ENCODE measurements at places on chromosomes 4 and X.
A peak's percentile ranks its signal among the peaks of the same experiment; 100 is the strongest.

DNA sequence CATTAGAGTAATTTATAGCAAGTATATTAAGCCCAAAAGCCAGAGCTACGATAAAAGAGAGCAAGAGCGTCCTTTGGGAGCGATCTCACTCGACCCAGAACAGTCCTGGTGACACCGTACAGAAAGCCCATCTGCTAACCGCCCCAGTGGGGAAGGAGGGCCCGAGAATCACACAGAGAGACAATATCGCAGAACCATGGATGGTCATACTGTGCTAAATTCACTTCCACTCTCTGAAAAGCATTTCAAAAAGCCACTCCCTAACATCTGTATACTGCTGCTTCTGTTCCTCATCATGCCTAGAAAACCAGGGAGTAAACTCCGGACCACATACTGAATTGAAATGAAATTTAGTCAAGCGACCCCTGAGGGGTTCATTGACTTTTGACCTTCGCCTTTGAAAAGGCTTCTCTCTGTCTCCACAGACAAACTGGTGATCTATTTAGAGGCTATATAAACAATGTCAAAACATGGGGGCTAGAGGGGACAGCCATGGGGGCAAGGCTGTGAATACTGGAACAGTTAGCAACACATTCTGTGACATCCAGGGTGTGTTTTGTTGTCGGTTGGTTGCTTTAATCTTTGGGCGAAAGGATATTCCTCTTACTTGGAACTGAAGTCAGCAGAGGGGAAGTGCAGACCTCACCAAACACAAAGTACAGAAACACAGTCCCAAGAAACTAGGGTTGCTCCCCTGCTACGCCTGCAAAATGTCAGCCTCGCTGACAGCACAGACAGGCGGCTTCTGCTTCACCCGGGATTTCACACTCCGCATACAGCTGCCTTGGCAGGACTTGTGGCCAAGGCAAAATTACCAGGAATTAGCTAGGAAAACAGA is 129.0 kb upstream of the RASGEF1B start:
- no peak for DNase-seq

GRCh38 chr4:96763546-96763945 is 923.7 kb downstream of the PDHA2 start:
- DNase-seq = no peak

- DNase-seq = no peak
Observed at GRCh38 chr4:76630741-76631140, 195.7 kb downstream of the SHROOM3 start.

DNA sequence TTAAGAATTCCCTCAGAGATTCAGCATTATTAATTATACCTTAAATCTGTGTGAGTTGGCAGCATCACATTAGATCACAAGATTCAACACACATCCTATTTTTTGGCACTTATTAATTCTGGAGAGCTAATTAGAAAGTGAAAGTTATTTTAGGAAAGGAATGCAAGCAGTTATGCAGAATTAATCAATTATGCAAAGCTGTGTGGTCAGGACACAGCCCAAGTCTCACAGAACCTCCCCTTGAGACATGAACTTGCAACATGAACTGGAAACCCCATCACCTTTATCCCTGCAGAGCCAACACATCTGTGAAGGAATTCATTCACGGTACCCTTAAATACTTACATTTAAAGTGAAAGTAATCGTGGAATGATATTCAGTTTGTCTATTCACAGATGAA is 80.5 kb downstream of the TSPAN5 start:
- DNase-seq = no peak

GRCh38 chrX:49120091-49120490 is 3.4 kb downstream of the GPKOW start:
- DNase-seq = no peak

GRCh38 chrX:149962859-149963757 is 24.8 kb upstream of the EOLA2 start:
- DNase-seq = peak; percentile 24

DNA sequence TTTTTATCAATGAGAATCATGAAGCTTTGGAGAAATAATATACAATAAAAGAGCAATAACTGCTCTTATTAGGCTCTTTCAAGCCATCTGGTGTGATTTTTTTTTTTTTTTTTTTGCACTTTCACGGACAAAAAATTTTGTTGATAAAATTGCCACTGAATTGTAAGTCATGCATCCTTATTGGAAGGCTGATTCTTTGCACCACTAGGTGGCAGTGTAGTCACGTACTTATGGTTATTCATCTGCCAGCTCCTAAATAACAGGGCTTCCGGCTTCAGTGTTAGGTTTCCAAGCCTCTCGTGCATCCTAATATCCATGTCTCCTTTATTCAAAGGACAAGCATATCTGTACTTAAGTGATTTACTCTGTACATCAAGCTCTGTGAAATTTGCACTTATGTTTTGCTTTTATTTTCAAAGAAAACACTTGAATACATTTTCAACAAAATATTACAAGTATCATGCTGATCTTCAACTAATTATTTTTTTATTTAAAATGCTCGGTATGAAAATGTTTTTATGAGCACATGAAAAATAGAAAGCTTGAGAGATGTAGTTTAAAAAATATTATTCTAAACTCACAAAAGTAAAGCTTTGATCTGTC is 1578.3 kb upstream of the TENM3 start:
- DNase-seq = peak; percentile 58

DNA sequence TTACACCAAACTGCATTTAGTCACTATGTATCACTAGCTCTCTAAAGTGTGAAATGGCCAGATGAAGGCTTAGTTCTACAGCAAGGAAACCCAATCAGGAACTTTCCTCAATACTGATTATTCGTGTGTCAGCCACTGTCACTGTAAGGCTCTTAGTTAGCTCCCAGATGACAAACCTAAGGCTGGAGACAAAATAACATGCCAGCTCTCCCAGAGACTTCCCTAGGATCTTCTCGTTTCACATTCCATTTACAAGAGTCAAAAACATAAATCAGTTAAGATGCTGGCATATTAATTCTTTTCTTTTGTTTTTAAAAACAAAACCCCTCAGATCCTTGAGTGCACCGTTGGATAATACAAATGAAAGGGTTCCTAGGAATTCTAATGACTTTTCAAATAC is 88.2 kb upstream of the TFDP3 start:
- DNase-seq = no peak

- DNase-seq = no peak
Observed at GRCh38 chr4:184355111-184355604, 119.2 kb downstream of the IRF2 start.

DNA sequence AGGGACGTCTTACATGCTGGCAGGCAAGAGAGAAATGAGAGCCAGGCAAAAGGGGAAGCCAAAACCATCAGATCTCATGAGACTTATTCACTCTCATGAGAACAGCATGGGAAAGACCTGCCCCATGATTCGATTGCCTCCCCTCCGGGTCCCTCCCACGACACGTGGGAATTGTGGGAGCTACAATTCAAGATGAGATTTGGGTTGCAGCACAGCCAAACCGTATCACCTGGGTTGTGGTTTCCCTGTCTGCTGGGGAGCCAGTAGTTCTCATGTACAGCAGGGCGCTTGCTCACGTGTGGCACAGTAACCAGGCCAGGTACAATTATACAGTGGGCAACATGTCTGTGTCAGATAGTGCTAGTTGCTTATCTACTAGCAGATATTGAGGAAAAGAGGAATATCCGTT is 11.1 kb upstream of the RS1 start:
- DNase-seq = no peak

DNA sequence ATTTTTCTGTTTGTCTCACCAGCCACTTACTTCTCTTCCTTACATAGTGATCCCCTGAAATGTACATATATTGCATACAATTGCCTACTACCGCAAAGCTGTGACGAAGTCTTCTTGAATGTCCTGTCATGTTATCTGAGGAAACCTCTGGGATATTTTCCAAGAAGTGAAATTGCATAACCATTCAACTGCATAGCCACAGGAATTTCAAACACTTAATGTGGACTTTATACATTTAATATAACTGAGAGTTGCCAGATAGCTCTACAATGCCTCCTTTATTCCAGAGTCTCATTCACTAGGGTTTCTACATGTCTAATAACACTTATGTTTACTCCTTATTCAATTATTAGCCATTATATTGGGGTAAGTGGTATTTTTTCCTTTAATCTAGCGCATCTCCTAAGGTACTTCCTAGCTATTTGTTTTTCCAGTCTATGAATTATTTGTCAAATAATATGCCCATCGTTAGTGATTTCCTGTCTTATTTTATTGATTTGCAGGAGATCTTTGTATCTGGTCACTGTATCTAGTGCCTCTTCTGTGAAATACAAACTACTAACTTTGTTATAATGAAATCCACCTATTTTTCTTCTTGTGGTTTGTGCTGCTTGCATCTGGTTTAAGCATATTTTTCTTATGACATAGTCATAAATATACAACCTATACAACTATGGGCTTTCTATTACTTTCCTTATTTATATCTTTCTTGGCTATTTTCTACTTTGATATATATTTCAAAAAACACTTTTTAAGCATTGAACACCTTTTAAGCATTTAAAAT is 69.2 kb upstream of the GRID2 start:
- no peak for DNase-seq

GRCh38 chrX:12890467-12890866 is 16.0 kb upstream of the TLR8 start:
- DNase-seq = no peak

DNA sequence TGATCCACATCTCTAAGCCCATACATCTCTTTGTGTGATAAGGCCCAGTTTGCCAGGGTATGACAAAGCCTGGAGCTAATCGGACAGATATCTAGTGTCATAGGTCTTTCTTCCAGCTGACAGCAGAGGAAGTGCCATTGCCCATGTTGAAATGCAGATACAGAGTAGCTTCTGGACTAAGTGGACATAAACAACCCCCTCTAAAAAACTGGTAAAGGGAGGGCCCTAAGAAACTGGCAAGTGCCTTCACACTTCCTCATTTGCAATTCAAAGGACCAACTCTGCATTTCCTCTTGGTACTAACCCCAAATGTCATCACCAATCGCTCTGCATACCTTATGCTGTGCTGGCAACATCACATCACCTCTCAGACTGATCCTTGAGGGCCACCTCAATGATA is 20.8 kb downstream of the ARHGEF6 start:
- DNase-seq = no peak

DNA sequence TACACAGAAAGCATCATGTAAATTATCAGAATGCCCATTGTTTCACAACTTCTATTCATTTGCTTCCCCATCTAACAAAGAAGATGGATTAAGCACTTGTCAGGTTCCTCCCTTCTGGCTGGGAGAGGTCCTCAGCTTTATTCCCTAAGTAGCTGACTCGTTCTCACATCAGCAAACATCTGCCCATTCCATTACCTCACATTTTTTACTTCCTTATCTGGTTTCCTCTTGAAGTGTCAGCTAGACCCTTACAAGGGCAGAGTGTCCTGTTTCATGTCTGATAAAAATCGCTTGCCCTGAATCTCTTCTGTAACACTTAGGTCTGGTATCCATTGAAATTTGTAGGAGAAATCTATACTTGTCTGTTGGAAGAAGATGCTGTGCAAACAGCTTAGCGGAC is 34.7 kb downstream of the TMPRSS11A start:
- no peak for DNase-seq

DNA sequence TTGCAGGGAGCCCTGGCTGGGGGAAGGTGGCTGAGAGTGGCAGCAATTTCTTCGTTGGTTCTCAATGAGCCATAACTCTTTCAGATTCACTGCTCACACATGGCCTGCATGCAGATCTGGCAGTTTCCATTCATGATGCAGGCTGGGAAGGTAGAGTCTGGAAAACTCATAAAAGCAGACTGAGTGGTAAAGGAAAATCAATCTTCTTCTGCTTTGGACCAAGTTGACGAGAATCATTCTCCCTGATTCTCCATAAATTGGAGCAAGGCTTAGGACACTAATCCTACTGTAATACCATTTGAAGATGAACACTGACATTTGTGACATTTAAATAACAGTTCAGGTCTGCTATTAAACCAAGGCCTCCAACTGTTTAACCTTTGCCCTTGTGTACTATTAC is 35.3 kb upstream of the HAND2 start:
- no peak for DNase-seq

GRCh38 chr4:5385741-5386311 is 322.5 kb downstream of the EVC2 start:
- no peak for DNase-seq

DNA sequence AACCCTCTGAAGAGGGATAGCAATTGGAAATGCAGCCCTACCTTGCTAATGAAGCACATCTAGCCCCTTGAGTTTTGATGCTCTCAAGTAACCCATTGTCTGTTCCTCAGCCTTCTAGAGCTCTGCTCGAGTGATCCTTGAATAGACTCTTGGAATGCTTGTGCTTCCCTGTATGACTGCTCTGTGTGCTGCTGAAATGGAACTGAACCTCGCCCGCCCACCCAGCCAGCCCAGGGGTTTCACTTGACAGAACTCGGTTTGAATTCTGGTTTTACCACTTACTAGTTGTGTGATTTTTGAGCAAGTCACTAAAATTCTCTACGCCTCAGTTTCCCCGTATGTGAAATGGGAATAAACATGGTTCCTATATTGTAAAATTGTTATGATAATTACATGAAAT is 77.1 kb downstream of the MID2 start:
- DNase-seq = no peak

GRCh38 chr4:148170408-148171365 is 271.5 kb downstream of the NR3C2 start:
- DNase-seq = no peak

DNA sequence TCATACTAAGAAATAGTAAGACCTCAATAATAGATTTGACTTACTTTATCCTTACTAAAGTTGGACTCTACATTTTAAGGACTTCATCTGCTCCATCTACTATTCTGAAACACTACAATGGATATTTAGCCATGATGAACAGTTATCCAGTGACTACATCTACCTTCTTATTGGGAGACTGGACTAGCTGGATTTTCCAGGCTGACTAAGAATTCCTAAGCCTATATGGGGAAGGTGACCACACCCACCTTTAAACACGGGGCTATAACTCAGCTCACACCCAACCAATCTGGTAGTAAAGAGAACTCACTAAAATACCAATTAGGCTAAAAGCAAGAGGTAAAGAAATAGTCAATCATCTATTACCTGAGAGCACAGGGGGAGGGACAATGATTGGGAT is 1438.4 kb downstream of the TECRL start:
- no peak for DNase-seq

DNA sequence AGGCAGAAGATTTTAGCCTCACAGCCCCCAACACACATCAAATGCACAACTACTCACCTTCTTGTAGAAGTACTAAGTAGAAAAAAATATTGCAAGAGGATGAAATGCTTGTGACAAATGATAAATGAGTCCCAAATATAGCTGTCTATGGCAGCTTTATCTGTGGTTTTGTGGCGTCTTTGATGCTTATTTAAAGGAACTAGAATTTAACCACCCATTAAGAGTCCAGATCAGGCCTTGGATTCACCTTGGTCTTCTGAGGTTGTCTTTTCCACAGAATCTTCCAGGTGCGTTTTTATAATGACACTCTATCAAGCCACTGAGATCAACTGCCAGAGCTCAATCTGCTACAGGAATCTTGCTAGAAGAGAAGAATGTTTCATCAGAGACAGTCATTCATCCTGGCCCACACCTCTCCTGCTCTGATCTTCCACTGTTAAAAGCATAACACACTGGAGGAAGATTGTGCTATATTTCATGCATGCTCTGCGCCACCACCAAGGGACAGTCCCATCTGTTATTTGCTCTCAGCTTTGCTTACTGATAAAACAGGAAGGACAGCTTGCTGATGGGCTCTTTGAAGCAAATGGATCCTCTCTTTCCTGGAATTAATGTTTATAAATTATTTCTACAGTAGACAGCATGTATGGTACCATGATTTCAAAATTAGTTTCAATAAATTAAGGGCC is 144.1 kb downstream of the SLC7A11 start:
- no peak for DNase-seq
